ENCODE measurements at places on chromosomes 2 and 18.

DNA sequence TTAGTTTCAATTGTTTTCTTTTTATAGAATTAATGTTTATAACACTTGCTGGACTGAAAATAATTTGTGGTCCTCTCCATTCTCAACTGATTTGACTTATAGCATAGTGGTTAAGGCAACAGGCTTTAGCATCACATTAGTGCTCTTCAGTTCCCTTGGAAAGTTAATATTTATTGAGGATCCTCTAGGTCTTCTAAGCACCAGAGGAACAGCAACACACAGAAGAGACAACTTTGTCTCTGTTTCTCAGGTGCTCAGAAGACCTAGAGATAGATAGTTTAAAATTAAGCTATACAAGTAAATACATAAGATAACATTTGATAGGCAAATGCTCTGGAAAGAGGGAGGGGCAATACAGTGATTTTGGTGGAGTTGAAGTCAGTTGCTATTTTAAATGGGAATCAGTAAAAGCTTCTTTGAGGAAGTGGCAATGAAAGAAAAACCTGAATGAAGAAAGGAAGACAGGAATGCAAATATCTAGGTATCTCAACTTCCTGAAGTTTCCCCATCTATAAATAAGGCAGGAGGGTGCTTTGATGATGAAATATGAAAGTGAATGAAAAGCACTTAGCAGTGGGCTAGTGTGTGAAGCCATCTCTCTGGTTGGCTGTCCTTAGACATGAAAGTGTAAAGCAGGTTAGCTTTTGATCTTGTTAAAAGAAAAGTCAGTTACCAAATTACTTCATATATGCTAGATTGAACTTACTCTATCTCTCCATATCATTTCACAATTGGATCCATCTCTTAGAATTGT lies 7.9 kb downstream of the NEUROD1 start:
- DNase-seq, result no peak

DNA sequence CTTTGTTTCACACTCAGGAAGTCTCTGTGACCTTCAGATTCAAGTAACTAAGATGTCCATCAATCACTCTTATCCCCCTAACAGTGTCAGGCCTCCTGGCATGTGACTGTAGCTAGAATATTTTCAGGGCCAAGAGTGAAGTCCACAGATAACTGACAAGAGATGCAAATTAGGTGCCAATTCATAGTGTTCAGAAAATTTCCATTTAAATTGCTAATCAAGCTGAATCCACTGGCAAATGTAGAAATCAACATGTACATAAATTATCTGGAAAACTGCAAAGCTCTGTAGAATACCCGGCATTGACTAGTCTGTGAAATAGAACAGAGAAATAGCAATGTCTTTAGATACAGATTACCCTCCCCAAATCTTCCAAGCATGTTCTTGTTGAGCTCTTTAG lies 38.6 kb upstream of the ARL4C start:
- no peak for DNase-seq

DNA sequence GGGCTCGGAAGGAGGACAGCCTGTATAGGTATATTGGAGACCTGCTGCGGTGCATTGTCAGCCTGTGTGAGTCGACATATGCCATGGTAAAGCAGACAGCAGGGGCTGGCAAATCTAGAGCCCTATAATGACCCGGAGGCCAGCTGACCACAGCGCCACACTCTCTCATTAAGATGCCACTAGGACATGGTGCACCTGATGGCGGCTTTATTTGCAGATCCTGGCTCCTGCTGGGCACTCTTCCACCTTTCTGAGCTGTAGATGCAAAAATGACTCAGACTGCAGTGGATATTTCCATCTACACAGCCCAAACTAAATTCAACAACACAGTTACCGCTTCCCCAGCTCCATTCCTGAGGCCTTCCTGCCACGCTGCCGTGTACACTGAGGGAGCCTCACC lies 389.9 kb downstream of the TNS1 start:
- DNase-seq, result no peak

DNA sequence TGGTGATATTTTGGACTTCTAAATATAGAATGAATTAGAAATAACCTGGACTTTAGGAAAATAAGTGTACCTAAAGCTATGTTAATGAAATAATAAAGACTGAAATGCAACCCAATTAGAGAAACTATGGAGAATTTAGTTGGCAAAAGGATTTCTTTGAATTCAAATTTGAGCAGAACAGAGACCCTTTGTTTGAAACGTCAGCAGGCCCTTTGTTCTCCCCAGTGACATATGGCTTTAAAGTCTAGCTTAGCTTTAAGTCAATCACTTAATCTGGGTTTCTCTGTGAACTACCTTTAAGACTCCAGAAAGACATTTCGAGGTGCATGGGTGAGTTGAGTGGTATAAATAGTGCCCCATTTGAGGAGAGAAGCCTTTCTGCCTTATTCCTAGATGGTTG lies 130.5 kb upstream of the CREB1 start:
- no peak for DNase-seq
